ENCODE measurements at places on chromosomes 7 and 10. TPM values are rescaled to one million over a fixed set of nuclear protein-coding genes. Genes with fewer than 3 reads are reported as not detected.

ACTR3C gene
- 2.6 TPM for total RNA-seq

CAPZA2 gene
- total RNA-seq: 133 TPM

NODAL gene
- not detected for total RNA-seq

FASTK gene
- total RNA-seq: 59.4 TPM

TACR2 gene
- total RNA-seq: not detected

GRCh38 chr7:152462995-152463708 is 27.3 kb upstream of the KMT2C start:
- no peak for DNase-seq

GRCh38 chr7:44292876-44293560 is 32.4 kb downstream of the CAMK2B start:
- no peak for DNase-seq

DNA sequence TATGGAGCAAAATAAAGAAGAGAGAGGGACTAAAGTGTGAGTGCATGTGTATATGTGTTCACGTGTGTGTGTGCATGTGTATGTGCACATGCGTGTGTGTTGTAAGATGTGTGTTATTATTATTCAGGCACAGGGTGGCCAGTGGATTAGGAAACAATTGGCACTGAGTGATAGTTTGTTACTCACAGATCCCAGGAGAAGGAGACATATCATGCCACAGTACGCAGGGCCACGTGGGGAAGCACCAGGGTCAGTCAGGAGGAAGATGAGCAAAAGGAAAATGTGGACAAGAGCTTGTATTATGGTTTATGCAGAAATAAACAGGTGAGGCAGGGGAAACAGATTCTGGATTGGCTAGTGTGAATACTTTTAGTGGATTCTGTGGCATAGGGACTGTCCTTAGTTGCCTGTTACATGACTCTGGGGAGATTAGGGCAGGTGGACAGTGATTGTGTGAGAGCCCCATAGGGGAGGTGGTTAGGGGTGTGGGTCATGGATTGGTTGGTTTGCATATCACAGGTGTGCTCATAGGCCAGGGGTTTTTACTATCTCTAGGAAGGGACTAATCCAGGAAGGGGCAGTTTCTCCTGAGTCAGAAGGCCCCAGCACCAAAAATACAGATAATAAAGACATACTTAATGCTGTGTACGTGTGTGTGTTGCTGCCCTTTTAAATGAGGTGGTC is 90.0 kb downstream of the PLXDC2 start:
- no peak for DNase-seq

- no peak for DNase-seq
Measured at GRCh38 chr7:84744385-84744784, 442.5 kb downstream of the SEMA3D start.

- no peak for DNase-seq
Measured at GRCh38 chr10:121057269-121057668, 206.1 kb downstream of the WDR11 start.

GRCh38 chr10:24370877-24371276 is 161.9 kb downstream of the KIAA1217 start:
- DNase-seq: no peak

DNA sequence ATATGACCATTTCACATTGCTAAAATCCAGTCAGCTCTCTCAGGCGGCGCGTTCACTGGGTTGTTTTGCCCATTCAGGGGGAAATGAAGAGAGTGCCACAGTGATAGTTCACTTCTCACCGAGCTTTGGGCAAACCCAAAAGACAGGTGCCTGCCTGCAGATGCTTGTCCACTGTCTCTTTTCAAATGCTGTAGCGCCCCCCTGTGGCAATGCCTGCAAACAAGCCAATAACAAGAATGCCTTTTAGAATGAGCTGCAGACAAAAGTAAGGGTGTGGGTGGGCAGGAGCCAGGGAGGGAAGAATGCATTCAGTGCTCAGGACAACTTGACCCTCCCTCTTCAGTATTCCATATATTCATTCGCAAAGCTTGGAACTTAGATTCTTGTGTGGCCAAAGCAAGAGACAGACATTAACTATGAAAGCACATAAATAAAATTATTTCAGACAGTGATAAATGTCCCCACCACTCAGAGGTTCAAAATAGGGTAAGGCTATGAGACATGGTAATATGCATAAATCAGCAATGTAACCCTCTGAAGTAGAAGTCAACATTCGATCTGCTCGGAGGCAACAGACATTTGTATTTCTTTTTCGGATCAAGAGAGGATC is 86.9 kb downstream of the JAZF1 start:
- peak; percentile 85 for DNase-seq

GRCh38 chr7:50152486-50152885 is 59.4 kb upstream of the ZPBP start:
- no peak for DNase-seq

DNA sequence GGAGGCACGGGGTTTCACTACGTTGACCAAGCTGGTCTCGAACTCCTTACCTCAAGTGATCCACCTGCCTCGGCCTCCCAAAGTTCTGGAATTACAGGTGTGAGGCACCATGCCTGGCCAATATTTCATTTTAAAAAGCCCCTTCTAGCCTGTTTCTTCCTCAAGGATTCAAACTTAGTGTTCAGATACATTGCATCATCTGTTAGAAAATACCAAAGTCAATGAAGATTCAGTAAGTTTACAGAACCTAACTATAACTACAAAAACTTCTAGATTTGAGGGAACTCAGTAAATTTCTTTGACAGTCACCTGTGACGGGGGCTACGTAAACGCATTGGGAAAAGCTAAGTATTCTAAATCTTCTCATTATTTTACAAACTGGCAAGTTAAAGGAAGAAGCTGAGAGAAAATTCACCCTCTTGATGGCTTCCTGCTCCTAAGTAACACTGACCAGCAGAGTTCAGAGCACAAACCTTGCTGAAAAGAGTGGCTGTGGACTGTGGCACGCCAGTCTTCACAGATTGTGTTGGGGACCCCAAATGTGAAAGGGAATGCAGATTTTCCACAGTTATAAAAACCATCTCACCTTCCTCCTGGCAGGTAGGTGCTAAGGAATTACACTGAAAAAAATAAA is 162.2 kb downstream of the PKD1L1 start:
- DNase-seq: no peak

DNA sequence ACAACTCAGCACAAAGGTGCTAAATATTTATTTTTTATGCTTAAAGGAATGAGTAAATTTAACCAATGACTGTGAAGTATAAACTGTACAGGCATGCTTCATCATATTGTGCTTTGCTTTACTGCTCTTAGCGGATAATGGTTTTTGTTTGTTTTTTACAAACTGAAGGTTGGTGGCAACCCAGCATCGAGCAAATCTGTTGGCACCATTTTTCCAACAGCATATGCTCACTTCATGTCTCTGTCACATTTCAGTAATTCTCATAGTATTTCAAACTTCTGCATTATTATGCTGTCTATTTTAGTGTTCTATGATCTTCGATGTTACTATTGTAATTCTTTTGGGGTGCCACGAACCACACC is 22.8 kb downstream of the BRAF start:
- DNase-seq: no peak

Data from activated CD8-positive, alpha-beta T cell treated with anti-CD3 and anti-CD28 coated beads for 36 hours (primary cell).